ENCODE measurements at places on chromosomes 2 and 18.

DNA sequence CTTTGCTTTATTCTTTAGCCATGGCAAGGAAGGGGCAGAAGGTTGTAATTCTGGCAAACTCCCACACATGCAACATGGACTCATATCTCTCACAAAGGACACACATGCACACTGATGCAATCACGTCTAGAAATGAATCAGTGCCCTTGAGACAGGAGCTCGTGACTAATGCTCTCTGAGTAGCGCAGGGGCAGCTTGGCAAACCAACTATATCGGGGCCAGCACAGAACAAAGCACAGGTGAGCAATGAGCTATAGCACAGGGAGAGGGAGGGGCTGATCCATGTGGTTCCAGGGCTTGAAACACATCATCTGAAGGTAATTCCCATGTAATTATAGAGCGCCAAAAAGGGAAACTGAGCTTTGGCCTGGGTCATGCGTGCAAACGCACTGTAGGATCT is 165.2 kb upstream of the KLF7 start:
- no peak for DNase-seq

- DNase-seq = no peak
Measured at GRCh38 chr2:128154225-128154624, 63.2 kb downstream of the UGGT1 start.

- DNase-seq = no peak
Measured at GRCh38 chr18:23208600-23208999, 73.3 kb downstream of the CABLES1 start.

DNA sequence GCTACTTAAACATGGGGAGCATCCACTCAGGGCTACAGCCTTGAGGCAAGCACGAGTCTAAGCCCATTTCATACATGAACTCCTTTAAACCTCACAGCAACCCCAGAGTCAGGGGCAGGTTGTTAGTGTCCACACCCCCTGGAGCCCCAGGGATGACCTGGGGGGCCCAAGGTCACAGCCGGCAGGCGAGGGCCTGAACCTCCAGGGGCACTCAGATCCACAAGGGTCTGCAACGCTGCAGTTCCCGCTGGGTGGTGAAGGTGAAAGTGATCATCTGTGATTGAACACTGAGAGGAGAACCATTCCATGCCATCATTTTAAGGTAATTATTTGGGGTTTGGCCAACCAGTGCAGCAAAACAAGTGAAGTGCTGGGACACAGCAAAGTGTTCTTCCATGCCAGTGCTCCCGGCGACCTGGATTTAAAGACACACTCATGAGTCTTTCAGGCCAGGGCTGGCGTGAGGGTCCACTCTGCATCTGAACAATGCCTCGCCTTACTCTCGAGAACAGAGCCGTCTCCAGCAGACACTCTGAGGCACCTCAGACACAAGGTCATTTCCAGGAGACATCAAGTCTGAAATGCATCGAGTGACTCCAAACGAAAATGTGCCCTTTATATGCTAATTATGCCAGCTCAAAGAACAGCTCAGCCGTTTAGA is 61.6 kb upstream of the SNTG2 start:
- no peak for DNase-seq

DNA sequence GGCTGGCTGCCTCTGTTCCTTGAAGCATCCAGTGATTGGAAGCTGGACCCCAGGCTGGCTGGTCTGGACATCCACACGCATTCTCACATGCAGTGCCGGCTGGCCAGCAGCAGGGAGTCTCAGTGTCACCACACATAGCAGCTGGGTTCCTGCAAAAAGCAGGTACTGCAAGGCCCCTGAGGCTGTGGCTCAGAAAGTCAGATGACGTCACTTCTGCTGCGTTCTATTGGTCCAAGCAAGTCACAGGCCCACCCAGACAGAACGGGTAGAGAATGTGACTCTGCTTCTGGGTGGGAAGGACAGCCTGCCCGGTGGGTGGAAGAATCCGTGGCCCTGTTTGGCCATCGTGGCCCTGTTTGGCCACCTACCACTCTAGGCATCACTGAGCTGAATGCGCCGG is 51.3 kb upstream of the SPP2 start:
- no peak for DNase-seq

- DNase-seq = no peak
Measured at GRCh38 chr2:54666634-54667265, 56.7 kb upstream of the EML6 start.

- no peak for DNase-seq
Measured at GRCh38 chr2:150232321-150232720, 255.1 kb downstream of the RND3 start.

Measured in germinal center (tissue), 1 donor.